ENCODE measurements at places on chromosomes 4 and X. TPM values are rescaled to one million over a fixed set of nuclear protein-coding genes. Genes with fewer than 3 reads are reported as not detected.

ZFP92 gene
- 0.08 TPM for total RNA-seq

UCHL1 gene
- total RNA-seq: 2,143 TPM

NWD2 gene
- total RNA-seq: not detected

NOX1 gene
- total RNA-seq: not detected

TCEAL2 gene
- total RNA-seq: not detected

UNC5C gene
- total RNA-seq: 2.2 TPM

SPANXN4 gene
- not detected for total RNA-seq

IL9R gene
- not detected for total RNA-seq

TSPAN7 gene
- total RNA-seq: 0.82 TPM

GSX2 gene
- not detected for total RNA-seq

EDA gene
- 1.4 TPM for total RNA-seq

MGST2 gene
- total RNA-seq: 8.0 TPM

ADAMTS3 gene
- 5.0 TPM for total RNA-seq

CLIC2 gene
- 12.6 TPM for total RNA-seq

PNPLA4 gene
- 1.5 TPM for total RNA-seq

F8A3 gene
- total RNA-seq: 0.72 TPM

CXCL11 gene
- total RNA-seq: not detected

Data from fibroblast of the aortic adventitia (primary cell).